ENCODE measurements at places on chromosomes 2 and 18.

GRCh38 chr18:5914016-5914415 is 18.7 kb upstream of the TMEM200C start:
- no peak for DNase-seq

GRCh38 chr2:134109725-134110124 is 144.1 kb upstream of the MGAT5 start:
- DNase-seq: no peak

- no peak for DNase-seq
Observed at GRCh38 chr2:132607426-132608090, 62.4 kb downstream of the LYPD1 start.

DNA sequence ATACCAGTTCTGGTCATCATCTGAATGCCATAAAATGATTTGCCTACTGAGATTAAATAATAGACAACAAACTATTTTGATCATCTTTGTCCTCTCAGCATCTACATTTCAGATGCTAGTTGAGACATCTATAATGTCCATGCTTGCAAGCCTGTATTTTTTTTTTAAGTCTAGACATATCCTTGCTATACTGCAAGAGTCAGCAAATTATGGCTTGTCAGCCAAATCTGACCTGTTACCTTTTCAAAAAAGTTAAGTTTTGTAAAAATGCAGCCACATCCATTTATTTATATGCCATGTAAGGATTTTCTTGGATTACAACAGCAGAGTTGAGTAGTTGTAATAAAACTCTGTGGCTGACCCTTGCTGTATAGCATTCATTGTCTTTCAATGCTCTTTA is 1355.7 kb upstream of the FAM98A start:
- no peak for DNase-seq

DNA sequence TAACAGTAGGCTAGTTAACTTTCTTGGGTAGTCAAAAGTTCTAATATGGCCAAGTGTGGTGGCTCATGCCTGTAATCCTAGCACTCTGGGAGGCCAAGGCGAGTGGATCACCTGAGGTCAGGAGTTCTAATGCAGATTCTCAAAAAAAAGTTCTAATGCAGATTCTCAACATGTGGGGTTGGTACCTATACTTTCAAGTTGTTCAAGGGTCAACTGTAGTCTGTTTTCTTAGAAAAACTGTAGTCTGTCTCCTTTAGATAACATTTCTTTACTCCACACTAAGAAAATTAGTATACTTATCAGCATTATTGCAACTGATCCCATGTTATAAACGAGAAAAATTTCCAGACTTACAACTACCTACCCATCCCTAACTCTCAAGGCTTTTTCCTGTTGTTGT is 16.6 kb downstream of the INO80D start:
- no peak for DNase-seq

GRCh38 chr18:9334329-9334972 is at the start of gene TWSG1:
Gene TWSG1, plus strand, starts transcription at chr18:9334773. Its CDS starts 2,457 bp downstream, at chr18:9337230.
- DNase-seq: peak; percentile 95

DNA sequence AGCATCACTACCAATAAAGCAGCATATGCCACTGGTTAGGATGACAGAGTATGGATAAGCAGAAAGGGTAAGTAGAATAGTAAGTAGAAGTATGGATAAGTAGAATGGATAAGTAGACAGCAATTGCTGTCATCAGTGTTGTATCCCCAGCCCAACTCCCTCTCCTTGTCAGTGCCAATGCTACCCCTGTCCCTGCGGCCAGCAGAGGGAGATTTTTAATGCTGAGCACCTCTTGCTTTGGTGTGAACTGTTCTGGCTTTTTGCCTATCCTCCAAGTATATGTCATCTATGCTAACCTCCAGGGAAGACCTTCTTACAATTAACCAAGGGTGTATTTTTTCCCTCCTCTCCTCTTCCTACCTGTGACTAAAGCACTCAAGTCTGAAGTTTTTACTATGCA is 136.7 kb upstream of the SPHKAP start:
- peak; percentile 62 for DNase-seq

DNA sequence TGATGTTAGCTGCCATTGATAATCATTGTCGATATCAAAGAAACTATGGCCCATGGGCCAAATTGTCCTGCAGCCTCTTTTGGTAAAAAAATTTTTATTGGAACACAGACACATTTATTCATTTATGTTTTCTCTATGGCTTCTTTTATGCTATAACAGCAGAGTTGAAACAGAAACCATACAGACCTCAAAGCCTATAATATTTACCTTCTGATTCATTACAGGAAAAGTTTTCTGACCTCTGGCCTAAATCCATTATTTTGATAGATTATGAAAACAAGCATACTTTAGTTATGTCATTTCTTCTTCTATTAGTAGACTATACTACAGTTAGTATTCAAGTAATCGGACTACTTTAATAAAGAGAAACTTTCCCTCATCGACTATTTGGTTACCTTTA is 349.7 kb upstream of the GALNT5 start:
- DNase-seq: peak; percentile 31

GRCh38 chr18:37019157-37019827 is 190.4 kb downstream of the KIAA1328 start:
- DNase-seq: peak; percentile 8

DNA sequence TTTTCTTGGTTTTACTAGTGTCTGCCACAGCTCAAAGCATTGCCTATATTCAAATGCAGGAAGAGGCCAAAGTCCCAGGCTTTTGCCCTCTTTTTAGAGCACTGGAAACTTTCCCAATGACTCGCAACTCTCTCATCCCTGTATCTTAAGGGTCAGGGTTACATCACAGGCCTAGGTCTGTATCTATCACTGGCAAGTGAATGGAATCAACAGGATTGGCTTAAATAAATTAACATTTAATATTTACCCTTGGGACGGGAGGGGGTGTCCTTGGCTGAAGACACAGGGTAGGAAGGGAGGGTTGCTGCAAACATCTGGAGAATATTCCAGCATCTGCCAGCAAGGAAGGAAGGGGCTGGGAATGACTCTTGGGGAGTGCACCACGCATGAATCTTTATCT is 242.6 kb downstream of the SLC4A3 start:
- DNase-seq: no peak

- no peak for DNase-seq
Observed at GRCh38 chr2:174617120-174617519, 19.5 kb upstream of the WIPF1 start.

DNA sequence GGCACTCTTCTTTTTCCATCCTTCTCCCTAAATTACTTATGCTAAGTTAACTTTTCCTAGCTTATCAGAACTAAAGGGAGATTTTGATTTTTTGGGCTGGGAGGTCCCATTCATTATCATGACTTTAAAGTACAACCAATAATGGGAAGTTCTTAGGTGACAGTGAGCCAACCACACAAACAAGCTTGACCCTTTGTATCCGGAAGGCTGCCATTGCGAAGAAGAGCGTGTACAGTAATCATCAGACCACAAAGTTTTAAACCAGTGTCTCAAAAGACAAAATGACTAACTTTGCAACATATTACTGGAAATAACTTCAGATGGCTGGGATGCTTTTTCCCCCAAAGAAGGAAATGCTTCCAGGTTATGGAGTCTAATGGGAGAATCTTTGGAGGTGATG is 298.1 kb downstream of the TGIF1 start:
- no peak for DNase-seq

DNA sequence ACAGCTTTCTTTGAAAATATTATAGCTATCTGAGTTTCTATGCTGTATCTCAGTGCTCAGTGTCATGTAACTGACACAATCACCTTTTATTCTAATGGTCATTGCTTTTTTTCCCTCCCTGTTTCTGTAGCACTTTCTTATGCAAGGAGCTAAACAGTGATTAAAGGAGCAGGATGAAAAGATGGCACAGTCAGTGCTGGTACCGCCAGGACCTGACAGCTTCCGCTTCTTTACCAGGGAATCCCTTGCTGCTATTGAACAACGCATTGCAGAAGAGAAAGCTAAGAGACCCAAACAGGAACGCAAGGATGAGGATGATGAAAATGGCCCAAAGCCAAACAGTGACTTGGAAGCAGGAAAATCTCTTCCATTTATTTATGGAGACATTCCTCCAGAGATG is 56.4 kb downstream of the SCN2A start:
- no peak for DNase-seq

GRCh38 chr2:147275943-147276342 is 568.9 kb upstream of the ACVR2A start:
- DNase-seq: peak; percentile 38

DNA sequence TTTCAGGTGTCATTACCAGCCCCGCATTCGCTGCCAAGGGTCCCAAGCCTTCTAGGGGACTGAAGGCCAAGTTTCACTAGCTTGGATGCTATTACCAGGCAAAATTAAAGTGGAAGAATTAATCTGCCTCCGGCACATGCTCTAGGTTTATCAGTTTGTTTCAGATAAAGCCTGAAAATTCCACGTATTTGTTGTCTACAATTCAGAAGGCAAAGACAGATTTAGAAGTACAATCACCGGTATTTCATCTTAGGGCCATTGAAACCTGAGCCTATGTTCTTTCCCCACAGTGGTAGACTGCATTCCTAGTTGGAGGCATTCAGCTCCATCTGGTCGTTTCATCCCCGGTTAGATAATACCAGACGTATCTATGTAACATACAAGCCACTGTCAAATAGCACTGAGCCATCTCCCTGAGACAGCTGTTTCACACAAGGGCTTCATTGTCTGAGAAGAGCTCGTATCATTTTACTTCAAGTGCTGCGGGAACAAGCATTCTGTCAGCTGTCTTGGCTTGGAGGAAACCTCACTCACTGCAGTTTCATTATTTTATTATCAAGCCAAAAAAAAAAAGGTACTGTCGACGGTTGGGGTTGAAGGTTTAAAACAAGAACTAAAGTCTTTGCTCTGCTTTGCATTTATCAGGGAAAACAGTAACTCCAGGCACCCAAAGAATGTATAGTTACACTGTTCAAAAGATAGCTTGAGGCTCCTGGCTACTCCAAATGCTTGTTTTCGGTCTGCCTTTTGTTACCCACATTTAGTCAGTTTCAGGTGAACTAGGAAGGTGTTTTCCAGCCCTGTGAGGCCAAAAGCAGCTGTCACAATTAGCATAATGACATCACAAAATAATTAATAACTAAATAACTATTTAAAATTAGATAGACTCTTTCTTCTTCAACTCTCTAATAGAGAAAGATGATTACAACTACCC is 76.7 kb downstream of the TGIF1 start:
- DNase-seq: no peak

GRCh38 chr2:238435752-238436096 is 9.0 kb downstream of the ASB1 start:
- DNase-seq: no peak

DNA sequence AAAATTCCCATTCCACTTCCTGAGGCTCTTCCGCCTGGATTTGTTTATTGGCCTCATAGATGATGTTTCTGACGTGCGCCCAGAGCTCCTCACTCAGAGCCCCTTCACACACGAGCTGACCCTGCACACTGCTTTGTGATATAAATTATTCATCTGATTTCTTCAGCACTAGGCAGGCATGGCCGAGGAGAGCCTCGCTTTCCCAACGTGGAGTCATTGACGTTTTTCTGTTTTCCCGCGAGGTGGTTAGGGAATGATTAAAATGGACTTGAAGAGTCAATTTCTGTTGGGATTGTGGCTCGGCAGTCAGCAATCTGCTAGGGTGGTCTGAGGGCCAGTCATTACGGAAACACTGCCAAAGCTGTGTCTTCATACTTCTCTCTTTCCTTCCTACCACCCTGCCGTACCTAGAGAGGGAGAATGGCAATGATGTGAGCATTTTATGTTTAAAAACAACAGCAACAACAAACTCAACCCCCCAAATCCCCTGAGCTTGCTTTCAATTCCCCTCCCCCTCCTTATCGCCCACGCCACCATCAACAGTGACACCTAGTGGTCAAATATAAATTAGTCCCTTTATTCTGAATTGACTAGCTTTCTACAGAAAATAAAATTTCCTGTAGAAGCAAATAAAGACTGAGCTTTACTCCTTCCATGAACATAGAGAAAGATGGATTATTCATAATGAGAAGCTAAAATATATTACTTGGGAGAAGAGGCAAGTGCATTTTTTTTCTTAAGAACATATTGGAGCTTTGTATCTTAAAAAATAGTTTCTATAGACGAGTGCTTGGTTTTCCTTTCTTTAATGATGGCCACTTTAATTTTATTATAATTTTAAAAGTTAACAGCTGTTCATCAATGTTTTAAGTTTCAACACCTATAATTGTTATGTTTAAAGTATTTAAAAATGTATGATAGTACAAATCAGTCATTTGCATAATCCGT is 285.1 kb downstream of the MTX2 start:
- peak; percentile 50 for DNase-seq

DNA sequence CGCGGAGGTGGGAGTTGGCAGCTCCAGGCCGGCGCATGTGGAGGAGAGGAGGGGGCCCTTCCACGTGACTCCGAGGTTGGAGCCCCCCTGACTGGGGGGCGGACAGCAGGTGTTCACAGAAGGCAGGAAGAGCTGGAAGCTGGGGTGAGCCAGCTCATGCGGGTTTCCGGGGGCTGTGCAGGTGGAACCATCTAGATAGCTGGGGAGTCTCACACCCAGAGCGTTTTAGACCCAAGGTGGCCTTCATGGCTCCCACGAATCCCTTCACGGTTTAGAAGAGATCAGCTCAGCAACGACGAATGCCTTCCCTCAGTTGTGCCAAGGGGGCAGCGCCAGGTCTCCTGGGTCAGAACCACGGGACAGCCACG is 740.5 kb upstream of the SALL3 start:
- no peak for DNase-seq

DNA sequence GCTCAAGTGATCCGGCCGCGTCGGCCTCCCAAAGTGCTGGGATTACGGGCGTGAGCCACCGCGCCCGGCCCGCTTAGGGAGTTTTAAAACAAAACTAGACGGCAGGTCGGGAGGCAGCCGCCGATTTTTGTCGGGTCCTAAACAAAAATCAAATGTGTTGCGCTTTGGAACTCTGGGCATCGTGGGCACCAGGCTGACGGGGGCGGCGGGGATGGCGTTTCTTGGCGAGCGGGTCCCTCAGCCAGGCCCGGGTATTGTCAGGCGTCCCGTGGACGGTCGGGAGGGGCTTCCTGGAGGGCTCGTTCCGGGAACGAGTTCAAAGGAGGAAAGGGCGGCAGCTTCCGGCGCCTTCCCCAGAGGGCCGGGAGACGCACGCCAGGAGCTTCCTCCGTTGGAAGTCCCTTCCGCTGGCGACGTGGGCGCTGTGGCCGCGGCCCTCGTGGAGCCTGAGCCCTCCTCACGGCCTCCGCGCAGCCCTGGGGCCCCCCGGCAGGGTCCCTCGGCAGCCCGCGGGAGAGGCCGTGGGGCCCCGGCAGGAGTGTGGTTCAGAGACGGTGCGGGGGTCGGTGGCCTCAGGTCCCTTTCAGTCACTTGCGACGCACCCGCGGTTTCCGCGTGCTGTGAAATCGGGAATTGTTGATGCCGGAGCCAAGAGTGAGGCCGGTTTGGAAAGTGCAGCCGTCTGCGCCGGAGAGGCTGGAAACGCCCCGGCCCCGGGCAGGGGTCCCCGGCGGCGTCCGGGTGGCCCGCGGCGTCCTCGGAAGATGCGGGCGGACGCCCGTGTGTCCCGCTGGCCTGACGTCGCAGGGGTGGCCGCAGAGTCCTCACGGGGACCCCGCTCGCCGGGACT is 59.3 kb downstream of the EMILIN2 start:
- DNase-seq: peak; percentile 60

GRCh38 chr18:13260197-13260934 is 41.8 kb downstream of the LDLRAD4 start:
- DNase-seq: no peak

- peak; percentile 22 for DNase-seq
Observed at GRCh38 chr2:184835398-184835715, 237.0 kb downstream of the ZNF804A start.
